Fibroblast of lung (primary cell): ENCODE measurements at places on chromosomes 6 and 20. TPM values are rescaled to one million over a fixed set of nuclear protein-coding genes. Genes with fewer than 3 reads are reported as not detected.

The SPEF1 gene
- total RNA-seq: under 0.01 and 0.17 TPM in 2 replicates

The FAM83C gene
- total RNA-seq: not detected in 2 replicates

The ENPP5 gene
- total RNA-seq: 2.3 and 2.5 TPM in 2 replicates

The OTOR gene
- total RNA-seq: not detected in 2 replicates

The CALHM6 gene
- 0.33 and 1.0 TPM in 2 replicates for total RNA-seq

The GJA10 gene
- total RNA-seq: not detected in 2 replicates

The HLA-DRB5 gene
- not detected in 2 replicates for total RNA-seq

The LY6G6D gene
- total RNA-seq: not detected in 2 replicates

The KCNG1 gene
- 9.9 and 26.5 TPM in 2 replicates for total RNA-seq

The SEMG1 gene
- not detected in 2 replicates for total RNA-seq

The CPNE5 gene
- total RNA-seq: 0.26 TPM in 1 of 2 replicates, not detected in the other

The HSPA12B gene
- 0.17 and 0.77 TPM in 2 replicates for total RNA-seq

The CLPSL1 gene
- not detected in 2 replicates for total RNA-seq

The DEFB123 gene
- not detected in 2 replicates for total RNA-seq

The BNIP5 gene
- not detected in 2 replicates for total RNA-seq

The CHRNA4 gene
- total RNA-seq: not detected in 2 replicates

The CD24 gene
- total RNA-seq: 0.17 and 0.26 TPM in 2 replicates

The NRSN1 gene
- total RNA-seq: not detected in 2 replicates

The KCNQ2 gene
- total RNA-seq: not detected in 2 replicates

The DAAM2 gene
- 25.9 and 41.5 TPM in 2 replicates for total RNA-seq

The MAFB gene
- 3.0 and 7.7 TPM in 2 replicates for total RNA-seq
